ENCODE measurements at places on chromosomes 5 and 9.

GRCh38 chr9:109974143-109974917 is 194.3 kb downstream of the PALM2AKAP2 start:
- DNase-seq: no peak

GRCh38 chr9:131640438-131641137 is 95.3 kb downstream of the PRRT1B start:
- DNase-seq: no peak

DNA sequence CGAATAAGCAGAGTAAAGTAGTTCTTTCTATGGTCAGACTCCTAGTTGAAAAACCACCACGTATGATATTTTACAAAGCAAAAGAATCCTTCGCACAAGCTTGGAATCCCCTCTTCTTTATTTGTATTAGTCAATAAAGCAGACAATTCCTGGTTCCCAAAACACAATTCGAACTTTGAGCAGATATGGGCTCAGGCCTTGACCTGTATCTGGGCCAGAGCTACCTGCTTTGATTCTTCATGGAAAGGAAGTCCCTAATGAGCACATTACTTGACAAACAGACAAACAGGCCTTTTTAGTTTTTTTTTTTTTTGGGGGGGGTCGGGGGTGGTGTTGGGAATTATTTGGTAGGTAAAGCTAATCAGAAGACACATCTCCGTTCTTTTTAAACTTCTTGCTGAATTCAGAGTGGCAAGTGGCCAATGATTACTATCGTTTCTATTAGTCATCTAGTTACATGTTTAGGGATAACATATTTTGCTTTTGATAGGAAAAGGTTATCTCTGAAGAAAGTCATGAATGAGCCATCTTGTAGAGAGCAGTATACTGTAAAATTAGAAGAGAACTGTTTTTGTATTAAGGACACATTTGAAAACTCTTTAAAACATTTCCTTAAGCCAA is 116.6 kb upstream of the HMHB1 start:
- no peak for DNase-seq

DNA sequence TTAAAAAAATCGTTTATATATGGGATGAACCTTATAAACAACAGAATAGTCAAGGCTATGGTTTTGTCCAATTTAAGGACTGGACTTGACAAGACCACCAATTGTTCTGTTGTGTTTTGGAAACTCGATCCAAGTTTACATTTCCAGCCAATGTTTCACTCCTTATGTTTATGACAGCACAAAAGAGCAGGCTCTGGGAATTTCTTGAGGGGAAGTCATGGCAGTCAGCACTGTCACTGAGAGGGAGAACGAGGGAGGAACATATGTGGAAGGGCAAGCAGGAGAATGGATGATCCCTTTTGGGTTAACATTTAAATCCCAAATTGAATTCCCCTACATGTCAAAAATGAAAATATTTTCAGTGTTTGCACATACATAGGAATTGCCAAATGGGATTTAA is 292.5 kb downstream of the MARCHF11 start:
- no peak for DNase-seq

GRCh38 chr9:35956651-35957050 is 1.3 kb downstream of the OR2S2 start:
- no peak for DNase-seq

GRCh38 chr5:1727571-1727970 is 72.1 kb downstream of the MRPL36 start:
- no peak for DNase-seq

- DNase-seq: no peak
Measured at GRCh38 chr5:119328753-119329602, 26.8 kb upstream of the TNFAIP8 start.

GRCh38 chr9:128899566-128900322 is 17.8 kb downstream of the LRRC8A start:
- no peak for DNase-seq

- no peak for DNase-seq
Measured at GRCh38 chr5:128038643-128039042, 44.9 kb upstream of the SLC12A2 start.

- DNase-seq: no peak
Measured at GRCh38 chr5:137078171-137078665, 420.9 kb downstream of the SPOCK1 start.

- DNase-seq: no peak
Measured at GRCh38 chr9:27532046-27532445, 2.4 kb upstream of the MOB3B start.

GRCh38 chr5:72457491-72457890 is 49.7 kb downstream of the ZNF366 start:
- DNase-seq: no peak

DNA sequence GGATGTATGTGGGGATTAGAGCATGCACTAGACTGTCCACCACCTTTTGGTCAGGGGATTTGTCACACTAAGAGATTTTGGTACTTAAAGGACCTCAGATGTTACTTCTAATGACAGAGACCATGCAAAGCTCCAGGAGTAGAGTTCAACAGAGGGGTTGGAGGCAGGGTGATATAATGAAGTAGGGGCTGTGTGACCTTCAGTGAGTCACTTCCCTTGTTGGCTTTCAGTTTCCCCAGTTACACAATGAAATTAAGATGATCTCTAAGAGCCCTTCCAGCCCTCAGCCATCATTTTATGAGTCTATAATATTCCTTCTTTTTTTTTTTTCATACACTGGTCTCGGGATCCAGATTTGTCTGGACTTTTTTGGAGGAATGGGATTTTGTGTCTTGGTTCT is 26.8 kb downstream of the GLRA1 start:
- DNase-seq: no peak
